ENCODE measurements at places on chromosomes 7 and 10. TPM values are rescaled to one million over a fixed set of nuclear protein-coding genes. Genes with fewer than 3 reads are reported as not detected.

DNA sequence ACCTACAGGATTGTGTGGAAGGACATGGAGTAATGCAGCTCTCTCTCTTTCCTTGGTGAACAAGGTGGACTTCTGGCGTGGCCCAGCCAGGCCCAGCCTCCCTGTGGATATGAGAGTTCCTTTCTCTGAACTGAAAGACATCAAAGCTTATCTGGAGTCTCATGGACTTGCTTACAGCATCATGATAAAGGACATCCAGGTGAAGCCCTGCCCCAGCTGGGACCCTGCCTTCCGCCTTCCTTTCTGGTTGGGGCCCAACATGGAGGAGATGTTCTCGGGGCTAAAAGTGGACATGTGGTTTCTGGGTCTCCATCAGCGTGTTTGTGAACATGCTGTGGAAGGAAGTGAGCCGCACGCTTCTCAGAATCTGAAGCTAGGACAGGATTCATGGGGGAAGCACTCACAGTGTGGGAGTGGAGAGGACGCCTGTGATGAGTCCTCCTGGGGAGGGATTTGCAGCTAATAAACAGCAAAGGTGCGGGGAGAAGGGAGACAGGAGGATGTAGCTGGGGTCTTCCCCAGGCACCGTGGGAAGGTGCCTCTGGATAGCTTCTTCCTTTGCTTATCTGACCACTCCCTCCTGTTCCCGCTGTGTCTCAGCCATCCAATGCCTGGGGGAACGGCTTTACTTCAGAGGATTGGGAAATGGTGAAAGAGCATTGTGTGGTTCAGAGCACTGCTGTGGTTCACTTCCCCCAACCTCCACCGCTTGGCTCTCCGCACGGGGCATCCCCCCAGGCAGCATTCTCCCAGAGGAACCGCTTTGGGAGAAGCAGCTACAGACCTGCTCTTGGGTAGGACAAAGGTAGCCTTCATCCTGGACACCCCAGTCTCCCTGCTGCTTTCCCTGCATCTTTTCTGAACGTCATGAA lies 5.5 kb downstream of the CPA5 start:
- no peak for DNase-seq

DNA sequence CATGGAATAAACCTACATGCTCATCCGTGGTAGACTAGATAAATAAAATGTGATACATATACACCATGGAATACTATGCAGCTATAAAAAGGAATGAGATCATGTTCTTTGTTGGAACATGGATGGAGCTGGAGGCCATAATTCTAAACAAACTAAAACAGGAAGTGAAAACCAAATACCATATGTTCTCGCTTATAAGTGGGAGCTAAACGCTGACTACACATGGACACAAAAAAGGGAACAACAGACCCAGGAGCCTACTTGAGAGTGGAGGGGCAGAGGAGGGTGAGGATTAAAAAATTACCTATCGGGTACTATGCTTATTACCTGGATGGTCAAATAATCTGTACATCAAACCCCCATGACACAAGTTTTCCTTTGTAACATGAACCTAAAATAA lies 68.7 kb upstream of the SEC61G start:
- no peak for DNase-seq

SGCE gene
- 53.6 TPM for total RNA-seq

DNA sequence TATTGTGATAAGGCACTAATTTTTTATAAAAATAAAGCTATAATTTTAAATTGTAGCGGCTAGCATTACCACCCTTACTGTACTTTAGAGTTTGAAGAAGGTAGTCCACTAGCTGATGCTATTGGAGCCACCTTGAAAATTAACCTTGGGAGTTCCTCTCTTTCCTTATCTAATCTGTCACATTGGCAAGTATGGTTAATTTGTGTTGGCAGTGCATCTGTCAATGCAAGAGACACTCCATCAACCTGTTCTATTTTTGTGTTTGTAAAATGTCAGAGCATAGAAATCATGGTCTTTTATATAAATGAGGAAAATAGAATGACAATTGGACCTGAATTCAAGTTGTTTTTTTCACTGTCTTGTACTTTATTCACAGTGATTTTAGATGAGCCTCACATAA lies 20.5 kb downstream of the GLCCI1 start:
- no peak for DNase-seq

GRCh38 chr10:29481906-29482440 lies 152.8 kb downstream of the SVIL start:
- no peak for DNase-seq

RBM28 gene
- 23.8 TPM for total RNA-seq

- DNase-seq, result no peak
Observed at GRCh38 chr10:688312-689120, 952 bp downstream of the DIP2C start.

GRCh38 chr10:69847883-69848282 lies 46.2 kb downstream of the COL13A1 start:
- DNase-seq, result no peak

DNA sequence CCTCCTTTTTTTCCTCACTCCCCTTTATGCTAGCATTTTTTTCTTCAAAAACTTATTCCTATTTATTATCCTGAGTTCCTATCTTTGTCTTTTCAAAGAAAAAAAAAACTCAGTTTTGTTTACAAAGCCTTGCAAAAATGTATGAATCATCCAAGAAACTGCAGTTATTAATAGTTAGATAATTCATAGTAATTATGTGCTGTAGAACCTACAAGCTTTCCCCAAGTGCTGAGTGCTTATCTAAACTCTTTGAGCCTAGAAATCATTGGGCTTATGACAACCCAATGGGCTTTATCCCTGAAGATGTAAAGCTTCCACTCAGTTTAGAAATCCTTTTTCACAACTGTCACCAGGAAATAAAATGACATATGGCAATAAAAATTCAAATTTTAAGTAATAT lies 145.9 kb upstream of the WNT16 start:
- DNase-seq, result no peak

DNA sequence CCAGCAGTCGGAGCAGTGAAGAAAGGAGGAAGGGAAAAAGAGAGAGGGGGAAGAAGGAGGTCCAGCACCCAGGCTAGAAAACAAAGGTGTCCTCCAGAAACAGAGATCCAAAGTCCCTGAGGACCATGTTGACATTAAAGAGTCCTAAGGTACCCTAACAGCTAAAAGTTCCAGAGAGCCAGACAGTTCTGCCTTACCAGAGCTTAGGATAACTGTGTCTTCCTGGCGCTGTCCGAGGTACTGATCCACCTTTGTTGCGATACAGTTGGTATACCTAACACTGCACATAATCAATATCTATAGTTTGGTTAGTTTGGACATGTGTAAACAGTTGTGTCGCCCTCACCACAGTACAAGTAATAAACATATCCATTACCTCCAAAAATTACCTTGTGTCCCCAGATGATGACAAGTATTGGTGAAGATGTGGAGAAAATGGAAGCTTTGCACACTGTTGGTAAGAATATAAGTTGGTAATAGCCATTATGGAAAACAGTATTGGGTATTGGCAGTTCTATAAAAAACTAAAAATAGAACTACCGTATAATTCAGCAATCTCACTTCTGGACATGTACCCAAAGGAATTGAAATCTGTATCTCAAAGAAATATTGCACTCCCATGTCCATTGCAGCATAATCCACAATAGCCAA lies 59.8 kb downstream of the GRID1 start:
- no peak for DNase-seq

SMO gene
- total RNA-seq, result 12.9 TPM

DYNC1I1 gene
- total RNA-seq, result 13.2 TPM

ANKRD30A gene
- not detected for total RNA-seq

GRCh38 chr10:33566426-33566825 lies 232.0 kb upstream of the NRP1 start:
- no peak for DNase-seq

DNA sequence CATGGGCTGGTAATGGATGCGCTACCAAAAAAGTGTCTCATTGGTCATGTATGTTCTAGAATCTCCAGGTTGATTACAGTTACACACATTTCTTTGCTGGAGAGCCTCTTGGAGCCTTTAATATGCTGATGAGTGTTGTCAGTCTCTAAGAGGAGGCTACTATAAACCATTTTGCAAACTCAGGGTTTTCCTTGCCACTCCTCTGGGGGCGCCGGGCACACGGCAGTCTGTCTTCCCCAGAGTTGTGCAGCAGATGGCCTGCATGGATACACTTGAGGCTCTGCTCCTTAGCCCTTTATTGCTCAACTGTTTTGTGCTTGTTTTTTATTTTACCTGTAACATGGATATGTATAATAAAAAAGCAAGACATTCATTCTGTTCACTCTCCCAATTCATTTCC lies 196.5 kb downstream of the ACTR3B start:
- DNase-seq, result no peak

GRCh38 chr7:80804589-80804988 lies 114.3 kb downstream of the SEMA3C start:
- DNase-seq, result no peak

DNA sequence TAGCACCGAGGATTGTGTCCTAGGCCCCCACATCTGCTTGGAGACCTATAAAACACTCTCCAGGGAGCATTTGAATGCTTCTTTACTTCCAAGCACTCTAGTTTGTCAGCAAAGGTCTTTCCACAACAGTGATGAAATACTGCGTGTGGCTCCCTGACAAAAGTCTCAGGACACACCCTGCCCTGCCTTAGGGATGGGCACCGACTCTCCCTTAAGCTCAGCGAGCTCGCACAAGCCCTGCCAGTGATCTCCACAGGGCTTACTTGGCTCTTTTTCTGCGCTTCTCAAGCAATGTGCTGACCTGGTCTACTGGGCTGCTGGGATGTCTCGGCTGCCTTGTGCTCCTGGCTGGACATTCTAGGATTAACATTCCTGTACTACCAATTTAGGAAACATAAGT lies 84.3 kb upstream of the MPP7 start:
- no peak for DNase-seq

- no peak for DNase-seq
Observed at GRCh38 chr10:110903280-110904278, 15.4 kb downstream of the BBIP1 start.

DNA sequence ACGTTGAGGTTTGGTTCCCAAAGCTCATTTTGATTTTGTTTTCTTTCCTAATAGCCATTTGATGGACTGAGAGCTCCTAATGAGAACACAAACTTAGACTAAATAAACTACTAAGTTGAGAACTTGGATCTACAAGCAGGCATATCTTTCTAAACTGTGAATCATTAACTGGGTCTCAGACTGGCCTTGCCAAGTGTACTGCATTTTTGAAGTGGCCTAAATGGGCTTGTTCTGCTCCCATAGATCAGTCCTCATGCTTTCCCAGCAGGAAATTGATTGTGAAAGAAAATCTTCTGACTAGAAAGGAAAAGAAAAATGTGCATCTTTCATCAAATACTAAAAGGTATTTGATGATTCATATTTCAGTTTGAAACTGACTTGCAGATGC lies 46.7 kb upstream of the RBM33 start:
- no peak for DNase-seq

DNA sequence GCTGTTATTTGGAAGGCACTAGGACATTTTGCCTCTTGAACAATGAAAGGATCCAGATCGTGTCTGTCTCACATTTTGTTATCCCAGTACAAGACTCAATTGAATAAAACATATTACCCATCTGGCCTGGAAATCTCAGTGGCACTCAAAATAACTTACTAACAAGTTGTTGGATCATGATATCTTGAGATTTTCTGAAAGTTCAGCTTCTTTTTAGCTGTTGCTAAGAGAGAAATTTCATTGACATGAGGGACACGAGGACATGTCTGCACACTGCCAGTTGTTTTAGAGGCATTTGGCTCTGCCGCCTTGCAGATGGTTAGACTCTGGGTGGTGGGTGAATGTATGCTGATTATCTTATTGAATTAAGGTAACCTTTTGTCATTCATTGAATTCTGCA lies 41.0 kb downstream of the KAT6B start:
- no peak for DNase-seq

GRCh38 chr10:117610321-117610720 lies 67.8 kb downstream of the EMX2 start:
- no peak for DNase-seq

- no peak for DNase-seq
Observed at GRCh38 chr7:100509231-100509630, 25.5 kb downstream of the NYAP1 start.

DNA sequence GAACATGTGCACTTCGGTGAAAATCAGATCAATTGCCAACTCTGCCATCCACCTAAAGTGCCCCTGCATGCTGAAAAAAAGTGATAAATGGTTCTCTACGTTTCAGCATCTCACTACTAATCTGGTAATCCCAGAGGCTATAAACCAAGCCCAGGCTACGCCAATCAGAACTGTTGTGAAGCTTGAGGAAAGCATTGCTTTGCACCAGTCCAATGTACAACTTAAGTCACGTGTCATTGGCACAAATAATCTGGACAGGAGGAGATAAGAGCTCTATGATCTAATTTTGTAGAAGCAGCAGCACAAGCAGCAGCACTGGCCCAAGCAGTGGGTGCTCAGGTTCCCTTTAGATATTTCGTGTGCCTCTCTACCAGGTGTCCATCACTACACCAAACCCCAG lies 4.4 kb upstream of the EGR2 start:
- no peak for DNase-seq

GRCh38 chr10:24556126-24556749 lies 167.4 kb downstream of the ARHGAP21 start:
- DNase-seq, result no peak

GRCh38 chr7:539731-540411 lies 20.2 kb upstream of the PDGFA start:
- no peak for DNase-seq

GARIN1A gene
- 0.53 TPM for total RNA-seq

CACNB2 gene
- total RNA-seq, result 0.96 TPM

- no peak for DNase-seq
Observed at GRCh38 chr7:37352974-37353948, 95.4 kb downstream of the ELMO1 start.

- DNase-seq, result no peak
Observed at GRCh38 chr7:93145354-93145753, 2.8 kb downstream of the SAMD9L start.

PGAM2 gene
- not detected for total RNA-seq

DNA sequence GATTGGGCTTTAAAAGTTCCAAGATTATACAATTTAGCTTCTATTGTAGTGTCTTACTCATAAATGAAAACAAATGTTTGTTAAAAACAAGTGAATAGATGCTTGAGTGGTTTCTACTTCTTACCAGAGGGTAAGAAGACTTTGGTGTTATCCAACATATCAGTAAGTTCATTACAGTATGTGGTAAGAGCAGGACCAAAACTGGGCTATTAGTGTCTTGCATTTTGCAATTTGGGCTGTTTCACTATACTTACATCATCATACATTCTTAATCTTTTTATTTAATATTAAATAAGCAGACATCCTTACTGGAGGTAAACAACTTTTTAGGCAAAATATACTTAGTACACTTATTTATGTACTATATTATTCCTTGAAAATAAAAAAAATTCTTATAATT lies 248.4 kb upstream of the HGF start:
- DNase-seq, result no peak

GRCh38 chr7:157360483-157361025 lies 23.8 kb downstream of the DNAJB6 start:
- DNase-seq, result no peak

- no peak for DNase-seq
Observed at GRCh38 chr10:20334559-20334958, 518.3 kb downstream of the PLXDC2 start.

DNA sequence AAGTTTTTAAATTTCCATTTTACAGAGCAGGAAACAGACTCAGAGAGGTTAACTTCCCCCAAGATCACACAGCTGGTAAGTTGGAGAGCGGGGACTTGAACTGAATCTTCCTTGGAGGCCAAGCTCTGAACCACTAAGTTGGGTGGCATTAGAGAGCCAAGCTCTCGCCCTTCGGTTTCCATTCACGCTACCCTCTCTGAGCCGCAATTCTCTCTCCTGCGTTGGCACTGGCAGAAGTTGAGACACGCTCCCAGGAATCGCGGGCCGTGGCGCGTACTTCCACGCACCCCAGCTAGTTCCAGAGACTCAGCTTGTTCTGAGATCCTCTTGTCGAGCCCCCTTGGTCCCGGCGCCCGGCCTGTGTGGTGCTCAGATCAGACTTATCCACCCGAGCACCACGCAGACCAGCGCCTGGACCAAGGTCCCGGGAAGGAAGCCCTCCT lies 29.3 kb upstream of the VAX1 start:
- no peak for DNase-seq

LRIT1 gene
- not detected for total RNA-seq

Data from ascending aorta (tissue), 2 donors.